ENCODE measurements at places on chromosomes 16 and 17.
A peak's percentile ranks its signal among the peaks of the same experiment; 100 is the strongest.

GRCh38 chr16:67718668-67719047 is 458 bp downstream of the GFOD2 start:
- DNase-seq: no peak

- DNase-seq: no peak
These were observed at the start of gene IGF2BP1 for GRCh38 chr17:48997103-48997826. TSS of gene IGF2BP1 (plus strand) at chr17:48997385. CDS start at chr17:48997746, 361 bp downstream.

- no peak for DNase-seq
These were observed 574 bp downstream of the LAT start for GRCh38 chr16:28985211-28986041.

- DNase-seq: no peak
These were observed 215.7 kb downstream of the PRKCA start for GRCh38 chr17:66518108-66518507.

- no peak for DNase-seq
These were observed 64.7 kb downstream of the SOX9 start for GRCh38 chr17:72185564-72185963.

- no peak for DNase-seq
These were observed 33.1 kb downstream of the ZNF469 start for GRCh38 chr16:88415713-88416323.

DNA sequence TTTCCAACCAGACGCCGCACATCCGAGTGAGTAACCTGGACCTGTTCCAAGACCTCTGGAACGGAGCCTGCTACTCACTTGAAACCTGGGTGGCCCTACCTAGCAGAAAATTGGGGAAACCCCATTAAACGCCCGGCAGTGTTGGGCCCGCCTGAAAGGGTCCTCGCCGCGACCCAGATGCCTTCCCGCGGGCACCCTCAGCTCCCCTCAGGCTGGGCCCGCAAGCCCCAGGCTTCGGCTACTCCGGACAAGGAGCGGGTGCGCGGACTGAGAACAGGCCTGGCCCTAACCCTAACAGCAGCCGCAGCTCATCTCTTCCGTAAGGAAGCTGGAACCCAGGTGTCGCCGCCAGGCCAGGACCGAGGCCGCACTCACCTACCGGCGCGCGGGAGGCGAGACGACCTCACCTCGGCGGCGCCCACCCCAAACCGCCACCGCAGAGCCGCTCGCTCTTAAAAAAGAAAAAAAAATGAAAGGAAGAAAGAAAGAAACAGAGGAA is 344 bp downstream of the PSME3IP1 start:
- peak; percentile 33 for DNase-seq

GRCh38 chr17:40778461-40778860 is 3.9 kb downstream of the KRT27 start:
- DNase-seq: no peak

GRCh38 chr16:5044011-5044540 is 10.3 kb upstream of the NAGPA start:
- DNase-seq: no peak

GRCh38 chr16:73697336-73697735 is 599.3 kb upstream of the PSMD7 start:
- no peak for DNase-seq

DNA sequence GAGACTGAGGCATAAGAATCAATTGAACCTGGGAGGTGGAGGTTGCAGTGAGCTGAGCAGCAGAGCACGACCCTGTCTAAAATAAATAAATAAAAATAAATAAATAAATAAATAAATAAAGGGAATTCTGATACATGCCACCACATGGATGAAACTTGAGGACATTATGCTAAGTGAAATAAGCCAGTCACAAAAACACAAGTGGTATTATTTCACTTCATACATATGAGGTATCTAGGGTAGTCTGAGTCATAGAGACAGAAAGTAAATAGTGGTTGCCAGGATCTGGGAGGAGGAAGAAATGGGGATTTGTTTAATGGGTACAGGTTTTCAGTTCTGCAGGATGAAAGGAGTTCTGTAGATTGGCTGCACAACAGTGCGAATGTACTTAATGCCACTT is 16.3 kb downstream of the PIPOX start:
- DNase-seq: no peak

- no peak for DNase-seq
These were observed 442.8 kb downstream of the HS3ST4 start for GRCh38 chr16:26134588-26134987.

DNA sequence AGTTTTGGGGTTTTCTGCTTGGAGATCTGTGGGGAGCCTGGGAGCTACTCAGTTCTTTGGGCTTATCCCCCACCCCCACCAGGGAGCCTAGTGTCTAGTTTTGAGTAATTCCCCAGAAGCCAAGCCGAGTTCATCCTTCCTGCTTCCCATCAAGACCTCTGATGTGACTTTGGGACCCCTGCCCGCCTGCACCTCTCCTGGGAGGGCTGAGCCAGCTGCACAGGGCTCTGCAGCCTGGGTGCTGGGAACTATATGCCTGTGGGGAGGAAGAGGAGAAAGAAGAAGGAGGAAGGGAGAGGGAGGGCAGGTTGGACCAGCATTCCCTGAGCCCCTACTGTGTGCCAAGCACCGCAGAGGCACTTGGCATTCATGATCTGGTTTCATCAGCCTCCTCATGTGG is 178.9 kb downstream of the TMEM132E start:
- no peak for DNase-seq

- DNase-seq: no peak
These were observed 217.0 kb downstream of the ZNF423 start for GRCh38 chr16:49638673-49639610.

DNA sequence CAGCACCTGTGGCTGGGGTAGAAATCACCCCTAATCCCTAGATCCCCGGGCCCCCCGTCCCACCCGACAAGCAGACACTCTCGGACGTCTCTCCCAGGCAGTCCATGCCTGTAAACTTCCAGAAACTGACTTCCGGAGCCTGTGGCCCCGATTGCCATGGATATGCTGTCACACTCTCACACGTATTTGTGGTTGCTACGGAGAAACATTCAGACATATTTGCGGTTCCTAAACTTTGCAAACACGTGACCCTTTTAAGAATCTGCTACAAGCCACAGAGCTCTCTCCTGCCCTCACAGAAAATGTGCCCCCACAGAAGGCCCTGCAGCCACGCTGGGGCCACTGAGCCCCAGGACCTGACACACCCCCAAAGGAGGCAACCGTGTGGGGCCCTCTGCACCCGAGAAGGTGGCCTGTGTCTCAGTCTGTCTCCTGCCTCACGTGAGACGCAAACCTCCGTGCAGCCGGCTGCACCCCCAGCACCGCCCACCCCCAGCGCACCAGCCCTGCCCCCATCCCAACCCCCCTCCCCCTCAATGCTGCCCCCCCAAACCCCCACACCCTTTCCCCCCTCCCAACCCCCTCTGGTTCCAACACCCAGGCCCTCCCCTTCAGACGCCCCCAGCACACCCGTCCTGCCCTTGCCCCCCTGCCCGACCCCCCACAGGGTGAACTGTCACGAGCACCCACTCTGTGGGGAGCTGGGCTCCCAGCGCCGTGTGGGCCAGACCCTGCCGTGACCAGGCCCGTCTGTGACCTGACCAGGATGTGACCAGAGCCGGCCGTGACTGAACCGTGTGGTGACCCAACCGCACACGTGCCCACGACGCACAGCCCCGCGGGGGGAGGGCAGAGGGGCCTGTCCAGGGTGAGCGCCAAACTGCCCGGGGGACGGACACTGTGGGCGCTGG is 66.3 kb upstream of the METRNL start:
- no peak for DNase-seq

DNA sequence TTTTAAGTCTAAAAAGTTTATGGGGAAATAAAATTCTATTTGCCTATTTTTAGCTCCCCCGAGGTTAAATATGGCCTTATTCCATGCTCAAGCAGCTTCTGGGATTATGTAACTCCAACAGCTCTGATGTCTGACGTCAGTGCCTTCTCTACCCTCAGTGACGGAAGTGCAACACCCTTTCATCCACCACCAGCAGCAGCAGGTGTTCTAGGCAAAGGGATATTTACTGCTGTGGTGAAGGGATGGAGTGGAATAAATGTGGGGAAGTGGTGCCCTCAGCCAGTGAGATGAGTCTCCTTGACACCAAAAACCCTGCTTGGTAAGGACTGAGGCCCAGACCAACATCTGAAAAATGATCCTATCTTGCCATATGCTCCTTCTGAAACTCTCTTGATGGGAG is 247.4 kb downstream of the SHISA9 start:
- DNase-seq: no peak

DNA sequence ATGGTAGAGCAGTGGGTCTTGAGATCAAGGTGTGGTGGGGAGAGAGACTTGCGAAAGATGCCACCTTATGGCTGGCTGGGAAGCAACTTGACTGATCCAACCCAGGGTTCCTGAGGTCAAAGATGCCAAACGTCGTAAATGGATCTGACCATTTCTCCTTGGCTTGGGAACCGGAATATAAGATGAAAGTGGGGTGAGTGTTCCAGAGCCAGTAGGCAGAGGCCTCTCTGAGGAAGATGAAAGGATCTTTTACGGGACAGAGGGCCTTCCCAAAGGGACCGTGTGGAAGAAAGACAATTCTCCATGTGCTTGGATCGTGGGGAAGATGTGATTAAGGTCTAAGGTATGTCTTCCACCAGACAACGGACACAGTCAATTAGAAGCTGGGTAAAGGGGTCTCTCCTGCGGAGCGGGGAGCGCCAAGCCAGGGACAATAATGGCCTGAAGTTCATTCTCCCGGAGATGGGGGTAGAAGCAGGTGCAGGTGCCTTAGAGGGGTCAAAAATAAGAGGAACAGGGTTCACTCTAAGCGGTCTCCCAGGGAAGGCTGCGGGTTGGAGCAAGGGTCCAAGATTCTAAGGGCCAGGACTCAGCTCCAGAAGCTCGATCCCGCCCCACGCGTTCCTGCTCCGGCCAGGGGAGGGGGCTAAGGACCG is 800 bp downstream of the FXR2 start:
- no peak for DNase-seq

DNA sequence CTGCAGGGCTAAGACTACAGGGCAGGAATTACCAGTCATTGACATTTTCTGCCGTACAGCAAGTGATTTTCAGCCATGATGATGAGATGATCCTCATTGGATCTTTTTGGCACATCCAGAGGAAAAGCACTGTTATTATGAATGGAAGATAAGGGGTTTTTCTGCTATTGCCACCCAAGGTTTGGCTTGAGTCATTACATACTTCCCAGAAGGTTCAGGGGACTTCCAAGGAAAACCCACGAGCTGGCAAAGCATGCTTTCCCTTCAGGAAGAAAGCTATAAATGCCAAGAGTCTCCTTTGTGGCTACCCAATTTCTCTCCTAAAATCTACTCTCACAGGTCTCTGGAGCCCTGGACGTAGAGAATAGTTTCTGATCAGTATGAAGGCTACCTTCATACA is 6.1 kb downstream of the CHST4 start:
- DNase-seq: no peak

- DNase-seq: no peak
These were observed 272.5 kb upstream of the TNRC6C start for GRCh38 chr17:77685881-77686486.

DNA sequence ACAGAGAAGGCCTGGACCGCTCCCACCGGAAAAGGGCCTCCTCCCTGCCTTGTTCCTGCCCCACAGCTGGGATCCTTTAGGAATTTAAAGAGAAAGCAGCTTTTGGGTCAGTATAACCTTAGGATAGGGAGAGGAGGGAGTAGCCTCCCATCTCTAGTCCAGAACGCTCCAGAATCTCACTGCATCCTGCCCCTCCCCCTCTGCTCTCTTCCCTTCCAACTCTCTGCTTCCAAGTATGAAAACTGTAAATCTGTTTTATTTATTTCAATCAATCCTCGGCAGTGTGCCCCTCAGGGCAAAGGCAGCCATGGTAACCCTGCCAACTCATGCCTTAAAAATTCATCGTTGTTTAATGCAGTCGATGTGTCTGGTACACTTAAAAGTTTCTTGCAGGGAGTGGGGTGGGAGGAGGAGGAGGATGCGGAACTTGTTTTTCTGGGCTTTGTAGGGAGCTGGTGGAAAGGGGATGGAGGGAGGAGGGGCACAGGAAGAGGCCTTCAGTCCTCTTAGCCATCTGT is 21.2 kb upstream of the MTSS2 start:
- no peak for DNase-seq

GRCh38 chr16:48121276-48121675 is 34.5 kb downstream of the ABCC12 start:
- no peak for DNase-seq

GRCh38 chr17:2240541-2240940 is 63.0 kb downstream of the SMG6 start:
- no peak for DNase-seq

- peak; percentile 24 for DNase-seq
These were observed 113.2 kb upstream of the IRX5 start for GRCh38 chr16:54817432-54817831.

GRCh38 chr17:5958850-5959249 is 111.3 kb upstream of the WSCD1 start:
- no peak for DNase-seq

- DNase-seq: no peak
These were observed 3.0 kb upstream of the CMTM3 start for GRCh38 chr16:66601471-66601870.

- no peak for DNase-seq
These were observed 22.7 kb downstream of the USP22 start for GRCh38 chr17:21019976-21020586.

GRCh38 chr17:73015722-73016276 is 76.7 kb downstream of the SLC39A11 start:
- no peak for DNase-seq

DNA sequence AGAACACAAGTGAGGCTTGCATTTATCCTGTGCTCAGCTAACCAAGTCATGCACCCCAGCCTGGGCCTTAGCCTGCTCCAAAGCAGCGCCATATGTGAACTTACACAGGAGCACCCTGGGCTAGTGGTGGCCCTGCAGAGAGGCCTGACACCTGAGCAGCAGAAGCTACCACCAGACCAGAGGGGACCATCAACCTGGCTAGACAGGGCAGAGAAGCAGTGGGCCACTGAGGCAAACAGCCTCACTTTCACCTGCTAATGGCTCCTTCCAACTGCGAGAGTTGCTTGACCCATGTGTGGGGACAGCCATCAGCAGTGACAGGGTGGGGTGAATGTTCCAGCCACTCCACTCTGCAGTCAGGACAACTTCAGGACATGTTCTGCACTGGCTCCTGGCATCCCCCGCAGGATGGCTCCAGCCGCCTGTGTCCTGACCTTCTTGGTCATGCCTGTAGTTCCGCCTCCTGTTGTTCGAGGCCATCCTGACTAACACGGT is 2.9 kb upstream of the C16orf95 start:
- DNase-seq: no peak

DNA sequence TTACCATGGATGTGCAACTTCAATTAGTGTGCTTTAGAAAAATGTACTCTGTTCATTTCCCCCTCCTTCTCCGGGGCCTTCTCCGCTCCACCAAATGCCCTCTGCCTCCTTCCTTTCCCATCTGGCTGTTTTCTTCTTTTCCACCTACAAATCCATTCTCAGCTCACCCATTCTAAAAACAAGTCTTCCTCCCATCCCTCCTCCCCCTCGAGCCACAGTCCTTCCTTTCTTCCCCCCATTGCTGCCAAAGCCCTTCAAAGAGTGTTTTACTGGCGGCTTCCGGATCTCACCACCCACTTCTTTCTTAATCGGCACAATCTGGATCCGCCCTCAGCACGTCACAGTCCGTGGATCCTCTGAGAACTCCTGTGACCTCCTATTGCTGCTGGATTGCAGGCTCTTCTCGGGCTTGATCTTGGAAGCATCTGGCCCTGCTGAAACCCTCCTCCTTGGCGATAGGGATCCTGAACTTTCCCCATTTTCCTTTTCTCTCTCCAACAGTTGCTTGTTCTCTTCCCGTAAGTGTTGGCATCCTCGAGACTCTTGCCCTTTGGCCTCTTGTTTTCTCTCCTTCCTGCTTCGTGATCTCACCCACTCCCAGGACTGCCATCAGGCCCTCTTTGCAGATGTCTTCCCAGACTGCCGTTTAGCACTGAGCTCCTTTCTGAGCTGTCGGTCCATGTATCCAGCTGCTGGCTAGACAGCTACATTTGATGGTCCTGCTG is 36.0 kb upstream of the FBXO47 start:
- no peak for DNase-seq

GRCh38 chr17:80774643-80775281 is 216.9 kb upstream of the CHMP6 start:
- DNase-seq: no peak

Data from 8988T (cell line).